ENCODE measurements at places on chromosomes 11 and 22. TPM values are rescaled to one million over a fixed set of nuclear protein-coding genes. Genes with fewer than 3 reads are reported as not detected.

DNA sequence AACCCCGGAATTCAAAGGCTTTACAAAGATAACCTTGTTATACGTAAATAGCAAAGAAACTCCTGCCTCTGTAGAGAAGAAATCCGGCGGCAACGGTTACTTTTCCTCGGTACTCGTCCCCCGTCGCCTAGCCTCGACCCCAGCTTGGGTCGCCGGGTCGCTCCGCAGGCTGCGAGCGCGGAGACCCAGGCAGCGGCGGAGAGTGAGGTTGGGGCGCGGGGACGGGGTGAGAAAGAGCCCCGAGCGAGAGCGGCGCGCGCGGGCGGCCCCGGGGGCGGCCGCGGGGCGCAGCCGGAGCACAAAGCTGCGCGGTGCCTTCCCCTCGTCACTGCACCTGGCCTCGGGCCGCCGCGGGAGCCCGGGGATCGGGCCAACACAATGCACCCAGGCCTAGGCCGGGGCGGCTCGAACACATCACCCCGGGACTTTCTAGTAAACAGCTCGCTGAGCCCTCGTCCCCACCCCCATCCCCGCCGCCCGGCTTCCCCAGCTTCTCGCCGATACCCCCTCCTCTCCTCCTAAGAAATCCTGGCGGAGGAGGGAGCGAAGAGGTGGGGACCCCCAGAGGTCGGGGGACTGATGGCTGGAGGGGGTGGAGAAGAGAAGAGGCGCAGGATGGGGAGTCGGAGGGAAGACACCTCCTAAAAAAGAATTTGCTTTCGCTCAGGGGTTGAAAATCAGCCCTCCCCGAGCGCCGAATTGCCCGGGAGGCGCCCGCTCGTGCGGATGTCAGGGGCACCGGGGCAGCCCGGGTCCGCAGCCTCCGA, 845 bp downstream of the MPPED2 start:
- H3K36me3 ChIP-seq, result peaks cover 2% of the 10 kb centered on the region
- H3K27ac ChIP-seq, result no peak overlapping the region
- DNase-seq, result no peak
- H3K27me3 ChIP-seq, result peaks cover 53% of the 10 kb centered on the region
- H3K4me3 ChIP-seq, result no peak overlapping the region
- no peaks in the 10 kb centered on the region for H3K4me1 ChIP-seq

The OR52I2 gene
- not detected for total RNA-seq

The TNNI2 gene
- total RNA-seq, result not detected

DNA sequence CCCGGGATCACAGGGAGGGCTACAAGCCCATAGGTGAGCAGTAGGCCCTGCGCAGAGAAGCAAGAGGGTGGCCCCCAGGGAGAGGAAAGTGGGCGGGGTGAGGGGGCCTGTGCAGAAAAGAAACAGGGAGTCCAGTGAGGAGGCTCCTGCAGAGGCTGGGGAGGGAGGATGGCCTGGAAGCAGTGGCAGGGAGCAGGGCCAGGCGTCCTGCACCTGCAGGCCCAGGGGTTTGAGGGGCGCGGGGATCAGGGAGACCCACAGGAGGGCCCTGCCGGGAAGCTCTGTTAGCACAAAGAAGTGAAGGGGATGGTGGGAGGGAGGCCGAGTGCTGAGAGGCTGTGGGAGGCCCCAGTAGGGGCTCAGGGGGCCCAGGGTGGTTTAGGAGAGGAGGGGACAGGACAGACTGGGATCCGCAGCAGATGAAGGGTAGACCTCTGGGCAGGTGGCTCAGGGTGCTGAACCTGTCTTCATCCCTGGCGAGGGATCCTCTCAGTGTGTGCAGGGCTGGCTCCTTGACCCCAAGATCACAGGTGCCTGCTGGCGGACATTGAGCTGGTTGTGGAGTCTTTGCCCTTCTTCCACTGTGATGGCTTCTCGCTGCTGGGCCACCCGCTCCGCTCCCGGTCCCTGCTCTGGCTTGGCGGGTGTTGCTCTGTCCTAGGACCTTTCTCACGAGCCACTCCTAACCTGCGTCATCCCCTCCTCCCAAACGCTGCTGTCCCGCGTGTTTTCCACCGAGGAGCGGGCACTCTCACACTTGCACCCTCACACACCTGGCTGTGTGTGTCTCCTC, 31.8 kb upstream of the CELSR1 start:
- H3K4me3 ChIP-seq, result no peak overlapping the region
- H3K36me3 ChIP-seq, result peaks cover 5% of the 10 kb centered on the region
- H3K27ac ChIP-seq, result no peak overlapping the region
- DNase-seq, result no peak
- H3K4me1 ChIP-seq, result no peaks in the 10 kb centered on the region

DNA sequence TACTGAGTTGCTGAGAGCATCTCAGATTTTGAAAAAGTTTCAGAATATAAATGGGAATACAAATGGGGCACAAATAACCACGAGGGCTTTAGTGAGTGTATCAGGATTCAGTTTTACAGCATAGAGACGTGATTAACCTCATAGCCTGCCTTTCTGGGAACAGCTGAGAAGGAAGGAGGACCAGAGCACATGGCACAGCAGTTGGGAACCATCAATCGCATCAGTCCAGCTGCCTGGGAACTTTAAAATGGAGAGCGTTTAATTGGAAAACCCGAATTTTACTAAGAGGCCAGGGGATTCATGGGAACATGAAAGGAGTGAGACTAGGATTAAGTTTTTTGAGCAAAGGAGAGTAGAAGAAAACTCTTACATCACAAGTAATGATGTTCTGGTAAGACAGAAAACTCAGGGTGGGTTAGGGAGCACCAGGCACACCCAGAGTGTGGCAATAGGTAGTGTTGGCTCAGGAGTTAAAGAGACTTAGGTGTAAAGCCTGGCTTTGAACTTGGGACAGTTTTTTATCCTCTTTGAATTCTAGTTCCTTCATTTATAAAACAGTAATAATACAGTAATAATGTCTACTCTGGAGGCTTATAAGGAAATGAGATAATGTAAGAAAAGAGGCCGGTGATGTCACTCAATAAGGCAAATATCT, 40.2 kb downstream of the FZD4 start:
- H3K36me3 ChIP-seq, result no peaks in the 10 kb centered on the region
- peaks cover 6% of the 10 kb centered on the region for H3K4me1 ChIP-seq
- no peak overlapping the region for H3K27ac ChIP-seq
- peaks cover 18% of the 10 kb centered on the region for H3K27me3 ChIP-seq

- H3K27ac ChIP-seq, result no peak overlapping the region
- no peak overlapping the region for H3K4me3 ChIP-seq
- H3K36me3 ChIP-seq, result peaks cover 2% of the 10 kb centered on the region
- no peaks in the 10 kb centered on the region for H3K27me3 ChIP-seq
- H3K4me1 ChIP-seq, result peaks cover 79% of the 10 kb centered on the region
These were observed 21.9 kb upstream of the PRR5 start for GRCh38 chr22:44680058-44680457.

DNA sequence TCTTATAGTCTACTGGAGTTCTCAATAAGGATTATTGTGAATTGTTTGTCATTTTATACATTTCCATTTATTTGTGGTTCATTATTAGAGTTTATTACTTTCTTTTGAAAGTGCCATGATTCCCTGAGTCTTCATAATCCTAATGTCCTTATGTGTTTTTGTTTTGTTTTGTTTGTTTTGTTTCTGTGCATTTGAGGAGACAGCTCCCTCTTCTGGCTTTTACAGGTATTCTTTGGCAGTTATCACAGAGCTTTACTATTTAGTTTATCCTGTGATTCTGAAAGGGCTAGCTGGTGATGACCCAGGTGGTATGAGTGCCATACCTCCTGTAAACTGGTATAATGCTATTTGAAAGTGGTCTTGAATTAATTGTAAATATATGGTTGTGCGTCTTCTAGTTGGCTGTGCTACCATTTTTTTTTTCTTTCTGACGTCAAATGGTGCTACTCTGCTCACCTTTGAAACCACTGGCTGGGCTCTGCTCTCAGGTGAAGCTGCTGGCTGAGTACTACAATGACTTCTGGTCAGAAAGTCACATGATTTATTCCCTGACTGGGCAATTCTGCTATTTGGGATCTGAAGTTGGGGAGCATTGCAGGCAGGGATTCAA, 751.2 kb downstream of the JRKL start:
- H3K27ac ChIP-seq, result no peak overlapping the region
- DNase-seq, result no peak
- no peak overlapping the region for H3K4me3 ChIP-seq
- no peaks in the 10 kb centered on the region for H3K27me3 ChIP-seq
- H3K36me3 ChIP-seq, result no peaks in the 10 kb centered on the region

The ISX gene
- total RNA-seq, result not detected

The LINC01488 gene
- not detected for total RNA-seq

DNA sequence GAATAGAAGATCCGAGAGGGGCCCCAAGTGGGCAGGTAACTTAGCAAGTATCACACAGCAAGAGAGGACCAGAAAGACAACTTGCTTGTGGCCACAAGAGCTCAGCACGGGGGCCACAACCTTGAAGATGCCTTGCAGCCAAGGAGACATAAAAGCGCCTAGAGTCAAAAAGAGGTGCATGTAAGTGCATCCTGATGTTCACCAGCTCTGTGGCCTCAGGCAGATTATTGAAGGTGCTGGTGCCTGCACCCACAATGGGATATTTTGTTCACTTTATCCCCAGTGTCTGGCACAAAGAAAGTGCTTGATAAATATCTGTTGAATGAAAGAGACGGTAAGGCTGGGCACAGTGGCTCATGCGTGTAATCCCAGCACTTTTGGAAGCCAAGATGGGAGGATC, 106.0 kb upstream of the ASPHD2 start:
- no peaks in the 10 kb centered on the region for H3K36me3 ChIP-seq
- DNase-seq, result no peak
- no peaks in the 10 kb centered on the region for H3K4me1 ChIP-seq
- H3K4me3 ChIP-seq, result no peak overlapping the region
- peaks cover 7% of the 10 kb centered on the region for H3K27me3 ChIP-seq

The RIMBP3B gene
- 0.05 TPM for total RNA-seq

The PLA2G3 gene
- not detected for total RNA-seq

GRCh38 chr11:46112961-46113607, 8.2 kb downstream of the PHF21A start:
- no peak overlapping the region for H3K27ac ChIP-seq
- no peaks in the 10 kb centered on the region for H3K27me3 ChIP-seq
- peaks cover 44% of the 10 kb centered on the region for H3K4me1 ChIP-seq
- H3K36me3 ChIP-seq, result peaks cover 8% of the 10 kb centered on the region

DNA sequence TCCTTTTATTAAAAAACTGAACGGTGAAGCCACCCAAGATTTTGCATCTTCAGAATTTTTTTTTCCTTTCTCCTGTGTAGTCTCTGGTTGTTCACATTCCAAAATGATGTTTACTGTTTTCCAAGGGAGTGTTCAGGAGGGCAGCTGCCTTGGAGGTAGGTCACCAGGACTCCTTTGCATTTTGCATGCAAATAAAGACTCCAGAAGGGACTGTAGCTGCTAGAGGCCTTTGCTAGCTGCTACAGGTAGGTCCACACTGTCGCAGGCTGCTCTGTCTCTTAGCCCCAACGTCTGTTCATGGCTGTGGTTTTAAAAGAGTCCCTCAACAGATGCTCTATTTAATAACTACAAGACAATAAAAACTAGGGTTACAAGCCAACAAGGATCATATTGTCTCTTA, 11.4 kb downstream of the CTSC start:
- H3K27me3 ChIP-seq, result no peaks in the 10 kb centered on the region
- H3K36me3 ChIP-seq, result peaks cover 92% of the 10 kb centered on the region
- no peak overlapping the region for H3K4me3 ChIP-seq
- peaks cover 93% of the 10 kb centered on the region for H3K4me1 ChIP-seq

DNA sequence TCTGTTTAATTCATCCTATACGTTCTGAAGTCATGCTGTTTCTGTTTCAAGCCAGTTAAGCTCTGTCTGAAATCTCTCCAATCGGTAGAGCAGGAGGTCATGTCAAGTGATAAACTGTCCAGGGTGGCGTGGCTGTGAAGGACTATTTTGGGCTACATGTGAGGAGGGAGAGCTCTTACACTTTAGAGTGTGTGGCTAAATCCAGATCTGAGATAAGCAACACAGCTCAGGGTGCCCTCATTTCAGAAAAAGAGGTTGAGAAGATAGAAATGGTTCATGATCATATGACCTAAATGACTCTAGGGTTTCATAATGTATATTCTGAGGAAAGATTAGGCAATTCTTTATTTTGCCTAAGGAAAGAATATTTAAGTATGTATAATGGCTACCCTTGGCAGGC, 8.4 kb downstream of the BLID start:
- no peak overlapping the region for H3K4me3 ChIP-seq
- H3K27me3 ChIP-seq, result peaks cover 2% of the 10 kb centered on the region
- H3K4me1 ChIP-seq, result no peaks in the 10 kb centered on the region
- no peaks in the 10 kb centered on the region for H3K36me3 ChIP-seq
- H3K27ac ChIP-seq, result no peak overlapping the region

The OR8G1 gene
- not detected for total RNA-seq

DNA sequence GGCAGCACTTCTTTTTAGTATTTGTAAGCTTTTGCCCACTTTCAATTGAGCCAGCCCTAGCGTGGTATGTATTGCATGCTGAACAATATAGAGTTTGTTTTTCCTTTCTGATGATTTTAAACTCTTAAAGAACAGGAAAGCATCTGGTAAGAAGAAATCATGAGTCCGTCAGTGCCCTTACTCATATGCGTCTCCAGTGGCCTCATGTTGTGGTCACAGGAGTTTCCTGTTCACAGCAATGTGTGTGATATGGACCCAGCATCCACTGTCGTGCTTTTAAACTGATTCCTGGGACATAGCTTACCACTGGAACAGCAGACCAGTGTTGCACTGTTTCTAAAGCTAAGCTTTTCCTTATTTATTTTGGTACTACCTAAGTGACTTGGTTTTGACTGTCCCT, 40.1 kb downstream of the BID start:
- H3K27ac ChIP-seq, result peak overlapping the region; percentile 16

The BCO2 gene
- 2.3 TPM for total RNA-seq

The NCR3LG1 gene
- 0.47 TPM for total RNA-seq

DNA sequence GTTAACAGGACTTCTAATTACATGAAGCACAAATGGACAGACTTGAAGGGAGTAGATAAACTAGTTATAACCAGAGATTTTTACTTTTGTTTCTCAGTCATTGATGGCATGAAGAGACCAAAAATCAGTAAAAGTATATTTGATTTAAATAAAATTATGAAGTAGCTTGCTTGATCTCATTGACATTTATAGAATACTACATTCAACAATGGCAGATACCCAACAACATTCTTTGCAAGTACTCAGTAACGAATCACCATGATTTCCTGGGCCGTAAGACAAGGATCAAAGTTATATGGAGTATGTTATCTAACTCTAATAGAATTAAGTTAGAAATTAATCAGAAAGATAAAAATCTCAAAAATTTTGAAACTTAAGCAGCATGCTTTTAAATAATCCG, 317.6 kb downstream of the TBC1D22A start:
- DNase-seq, result no peak
- H3K4me3 ChIP-seq, result no peak overlapping the region
- no peak overlapping the region for H3K27ac ChIP-seq
- peaks cover 15% of the 10 kb centered on the region for H3K36me3 ChIP-seq

- H3K27me3 ChIP-seq, result peaks cover 8% of the 10 kb centered on the region
- no peak overlapping the region for H3K27ac ChIP-seq
- no peaks in the 10 kb centered on the region for H3K4me1 ChIP-seq
- DNase-seq, result no peak
- H3K36me3 ChIP-seq, result no peaks in the 10 kb centered on the region
These were observed 29.4 kb downstream of the SYT9 start for GRCh38 chr11:7281079-7281478.

DNA sequence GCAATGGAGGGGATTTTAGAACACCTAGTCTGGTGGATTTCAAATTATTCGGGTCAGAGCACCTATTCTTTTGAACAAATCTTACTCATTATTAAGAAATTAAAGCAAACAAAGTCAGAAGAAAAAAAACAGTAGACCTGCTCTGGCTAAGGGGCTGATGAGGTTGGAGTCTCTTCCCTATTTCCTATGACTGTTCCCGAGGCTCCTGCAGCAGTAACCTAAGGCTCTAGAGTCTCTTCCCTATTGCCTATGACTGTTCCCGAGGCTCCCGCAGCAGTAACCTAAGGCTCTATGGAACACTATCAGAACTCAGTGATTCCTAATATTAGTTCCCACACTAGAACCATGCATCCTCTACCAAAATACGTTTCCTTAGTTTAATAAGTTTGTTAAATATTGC, 607.9 kb downstream of the NTM start:
- H3K4me1 ChIP-seq, result no peaks in the 10 kb centered on the region
- no peak overlapping the region for H3K4me3 ChIP-seq
- no peak for DNase-seq
- H3K27ac ChIP-seq, result no peak overlapping the region
- no peaks in the 10 kb centered on the region for H3K27me3 ChIP-seq
